Stimulated activated CD4-positive, alpha-beta T cell treated with anti-CD3 and anti-CD28 coated beads, Interleukin-1b, Interleukin-23, amount 100 ng/mL, for 24 hours (primary cell): ENCODE measurements at places on chromosomes 5 and 9.

DNA sequence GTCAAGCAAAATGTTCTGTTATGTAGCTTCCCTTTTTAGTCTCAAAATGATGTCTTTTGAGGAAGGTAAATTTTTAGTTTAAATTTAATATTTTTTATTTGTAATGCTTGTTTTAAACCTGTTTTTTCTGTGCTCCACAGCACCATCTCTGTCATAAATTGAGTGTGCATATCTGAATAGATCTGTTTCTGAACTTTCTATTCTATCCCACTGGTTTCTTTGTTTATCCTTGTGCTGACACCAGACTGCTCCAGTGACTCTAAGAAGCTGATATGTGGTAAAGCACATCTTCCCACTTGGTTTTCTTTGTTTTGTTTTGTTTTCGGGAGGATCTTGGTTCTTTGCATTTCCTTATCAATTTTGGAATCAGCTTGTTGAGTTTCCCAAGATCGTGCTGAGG lies 7.1 kb upstream of the RNF145 start:
- DNase-seq, result no peak

DNA sequence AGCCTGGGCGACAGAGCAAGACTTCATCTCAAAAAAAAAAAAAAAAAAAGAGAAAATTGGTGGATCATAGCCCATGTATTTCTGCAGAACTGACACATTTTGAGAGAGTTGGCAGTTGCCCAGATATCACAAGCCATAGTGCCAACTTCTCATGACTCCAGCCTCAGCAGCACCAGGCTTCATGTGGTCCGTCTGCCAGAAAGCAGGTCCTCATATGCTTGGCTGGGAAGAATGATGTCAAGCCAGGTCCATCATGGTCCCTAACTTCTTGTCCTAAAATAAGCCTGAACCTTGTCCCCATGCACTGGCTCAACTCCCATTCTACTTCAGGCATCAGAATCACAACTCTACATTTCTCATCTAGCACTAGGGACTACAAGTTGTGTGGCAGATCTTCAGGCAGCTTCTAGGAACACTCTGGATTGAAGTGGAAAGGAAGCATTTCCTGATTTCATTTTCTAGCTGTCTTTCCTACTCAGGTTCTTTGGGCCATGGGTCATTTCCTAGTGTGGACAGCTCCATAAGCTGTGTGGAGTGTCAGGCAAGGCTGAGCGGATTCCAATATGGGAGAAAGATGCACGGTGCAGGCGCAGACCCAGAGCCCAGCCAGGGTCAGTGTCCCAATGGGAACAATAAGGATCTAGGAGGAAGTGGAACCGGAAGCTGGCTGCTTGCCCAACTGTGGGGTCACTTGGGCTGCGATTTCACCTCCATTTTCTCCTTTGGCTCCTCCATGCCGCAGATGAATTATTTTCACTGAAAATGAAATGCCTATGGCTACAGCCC lies 90.1 kb downstream of the LMNB1 start:
- no peak for DNase-seq

DNA sequence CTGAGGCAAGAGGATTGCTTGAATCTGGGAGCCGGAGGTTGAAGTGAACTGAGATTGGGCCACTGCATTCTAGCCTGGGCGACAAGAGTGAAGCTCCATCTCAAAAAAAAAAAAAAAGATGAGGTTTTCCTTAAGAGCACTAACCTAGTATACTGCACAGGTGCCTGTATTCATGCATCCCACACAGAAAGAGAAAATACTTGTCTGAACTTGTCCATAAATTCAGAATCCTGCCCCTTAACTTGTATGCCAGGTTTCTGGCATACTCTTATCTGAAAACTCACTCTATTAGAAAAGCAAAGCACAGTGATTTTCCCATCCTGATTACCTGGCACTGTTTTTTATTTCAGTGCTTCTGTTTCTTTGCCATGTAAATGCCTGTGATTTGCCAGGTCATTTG lies 125.3 kb upstream of the CDKN2B start:
- no peak for DNase-seq

GRCh38 chr9:126564716-126565115 lies 49.0 kb upstream of the LMX1B start:
- no peak for DNase-seq

GRCh38 chr5:168578538-168579487 lies at the start of gene PANK3:
Gene PANK3 (minus strand): TSS chr5:168579368. CDS start chr5:168579283, 85 bp downstream.
- DNase-seq, result no peak

- no peak for DNase-seq
These were observed 621 bp downstream of the SEC16A start for GRCh38 chr9:136482046-136482792.
